ENCODE measurements at places on chromosomes 1 and 21. TPM values are rescaled to one million over a fixed set of nuclear protein-coding genes. Genes with fewer than 3 reads are reported as not detected.

KCNJ9 gene
- total RNA-seq, result 0.09 TPM

DNA sequence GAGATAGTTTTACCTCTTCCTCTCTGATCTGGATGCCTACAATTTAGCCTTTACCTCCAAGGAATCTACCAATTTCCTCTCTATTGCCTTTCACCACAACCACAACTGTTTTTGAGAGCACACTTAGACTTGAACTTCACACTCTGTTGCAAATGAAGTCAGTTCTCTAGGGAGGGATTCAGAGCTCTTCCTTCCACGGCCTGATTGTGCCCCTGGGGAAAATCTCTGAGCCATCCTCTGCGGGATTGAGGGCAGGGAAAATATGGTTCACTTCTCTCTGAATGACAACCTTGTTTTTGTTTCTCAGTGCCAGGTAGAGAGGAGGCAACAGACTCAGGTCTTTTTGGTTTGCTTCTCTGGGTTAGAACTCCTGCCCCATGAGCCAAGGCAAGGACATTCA, 35.4 kb upstream of the BCL10 start:
- DNase-seq, result no peak
- H3K27ac ChIP-seq, result no peak overlapping the region
- H3K4me3 ChIP-seq, result no peak overlapping the region
- H3K27me3 ChIP-seq, result no peaks in the 10 kb centered on the region

DNA sequence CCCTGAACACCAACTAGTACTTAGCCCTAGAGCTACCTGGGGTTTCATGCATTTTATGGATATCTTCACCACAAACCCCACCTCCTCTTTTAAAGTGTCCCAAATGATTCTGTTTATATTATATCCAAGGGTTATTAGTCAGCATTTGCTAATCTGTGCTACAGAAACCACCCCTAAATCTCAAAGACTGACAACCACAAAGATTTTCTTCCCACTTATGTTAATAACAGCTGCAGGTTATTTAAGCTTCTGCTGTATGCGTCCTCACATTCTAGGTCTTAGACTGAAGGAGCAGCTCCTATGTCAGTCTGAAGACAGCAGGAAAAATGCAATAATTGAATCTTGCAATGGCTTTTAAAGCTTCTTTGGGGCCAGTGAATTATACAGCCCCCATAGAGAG, 11.2 kb upstream of the PHC2 start:
- no peak overlapping the region for H3K27ac ChIP-seq
- no peaks in the 10 kb centered on the region for H3K36me3 ChIP-seq
- no peak for DNase-seq
- H3K4me3 ChIP-seq, result no peak overlapping the region
- peaks cover 21% of the 10 kb centered on the region for H3K4me1 ChIP-seq

GRCh38 chr1:215835951-215836350, 268.8 kb downstream of the KCTD3 start:
- H3K4me1 ChIP-seq, result no peaks in the 10 kb centered on the region
- no peak overlapping the region for H3K4me3 ChIP-seq
- no peak for DNase-seq
- H3K27ac ChIP-seq, result no peak overlapping the region
- H3K36me3 ChIP-seq, result no peaks in the 10 kb centered on the region

ADORA1 gene
- 2.0 TPM for total RNA-seq

GRCh38 chr1:14549897-14550620, 48.4 kb upstream of the KAZN start:
- DNase-seq, result no peak
- no peak overlapping the region for H3K27ac ChIP-seq
- H3K4me1 ChIP-seq, result no peaks in the 10 kb centered on the region

DNA sequence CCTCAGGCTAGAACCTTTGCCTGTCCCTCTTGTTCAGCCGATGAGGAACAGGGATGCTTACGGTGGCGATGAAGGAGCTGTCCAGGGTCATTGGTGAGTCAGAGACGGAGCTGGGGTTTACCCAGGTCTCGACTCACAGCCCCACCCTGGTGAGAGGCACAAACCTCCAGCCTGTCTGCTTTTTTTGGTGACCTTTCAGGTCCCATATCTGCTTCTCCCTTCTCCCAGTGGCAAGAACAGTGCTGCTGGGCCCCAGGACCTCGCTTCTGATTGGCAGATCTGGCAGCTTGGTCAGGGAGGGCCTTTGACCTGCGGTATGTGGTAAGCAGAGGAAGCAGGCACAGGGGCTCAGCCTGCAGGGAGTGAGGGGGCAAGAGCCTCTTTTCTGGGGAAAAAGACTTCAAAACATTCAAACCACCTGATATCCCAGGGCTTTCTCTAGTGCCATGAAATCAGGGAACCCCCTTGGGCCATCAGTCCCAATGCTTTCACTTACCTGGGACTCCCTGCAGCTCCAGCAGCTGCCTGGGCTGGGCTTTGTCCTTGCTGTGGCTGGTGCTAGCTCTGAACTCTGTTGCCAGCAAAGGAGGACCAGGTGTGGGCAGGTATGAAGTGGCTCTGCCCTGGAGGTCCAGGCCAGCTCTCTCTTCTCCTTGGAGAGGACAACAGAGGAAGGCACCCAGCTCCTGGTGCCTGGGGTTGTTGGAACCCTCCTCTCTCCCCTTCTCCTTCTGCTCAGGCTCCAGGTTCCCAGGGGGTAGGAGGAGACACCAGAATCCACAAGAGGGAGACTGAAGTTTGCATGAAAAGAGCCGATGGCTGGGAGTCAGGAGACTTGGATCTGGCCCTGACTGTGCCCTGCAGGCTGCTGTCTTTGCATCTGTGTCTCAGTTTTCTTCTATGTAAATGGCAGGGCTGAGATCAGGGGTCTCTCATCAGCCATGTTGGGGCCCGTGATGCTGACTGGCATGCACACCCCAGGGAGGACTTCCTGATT, 41.4 kb downstream of the TRIM62 start:
- peaks cover 14% of the 10 kb centered on the region for H3K4me1 ChIP-seq
- H3K27ac ChIP-seq, result no peak overlapping the region
- no peaks in the 10 kb centered on the region for H3K27me3 ChIP-seq
- H3K4me3 ChIP-seq, result no peak overlapping the region
- no peak for DNase-seq

- H3K27me3 ChIP-seq, result no peaks in the 10 kb centered on the region
- H3K4me1 ChIP-seq, result no peaks in the 10 kb centered on the region
- H3K4me3 ChIP-seq, result no peak overlapping the region
- H3K36me3 ChIP-seq, result no peaks in the 10 kb centered on the region
Observed at GRCh38 chr21:25350056-25350455, 257.2 kb downstream of the MRPL39 start.

GRCh38 chr1:18929686-18930085, 26.8 kb downstream of the IFFO2 start:
- DNase-seq, result no peak
- H3K4me1 ChIP-seq, result peaks cover 38% of the 10 kb centered on the region
- H3K36me3 ChIP-seq, result no peaks in the 10 kb centered on the region
- peaks cover 2% of the 10 kb centered on the region for H3K27me3 ChIP-seq
- no peak overlapping the region for H3K27ac ChIP-seq

DNA sequence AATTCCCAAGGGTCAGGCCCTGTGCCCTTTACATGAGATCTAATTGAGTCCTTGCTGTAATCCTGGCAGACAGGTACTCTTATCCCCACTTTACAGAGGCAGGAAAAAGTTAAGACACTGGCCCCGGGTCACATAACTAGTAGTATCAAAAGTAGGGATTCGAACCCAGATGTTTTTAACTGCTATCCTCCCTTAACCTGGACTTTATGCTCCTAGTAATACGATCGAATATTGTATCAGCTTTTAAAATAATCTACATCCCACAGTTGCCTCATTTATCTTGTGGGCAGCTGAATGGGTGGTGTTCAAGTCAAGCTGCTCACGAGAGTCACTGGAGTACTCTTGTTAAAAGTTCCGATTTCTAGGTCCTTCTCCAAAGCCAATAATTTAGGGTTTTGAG, 25.5 kb upstream of the TMEM51 start:
- H3K27ac ChIP-seq, result no peak overlapping the region
- H3K4me3 ChIP-seq, result no peak overlapping the region
- H3K27me3 ChIP-seq, result no peaks in the 10 kb centered on the region
- peaks cover 3% of the 10 kb centered on the region for H3K4me1 ChIP-seq
- no peak for DNase-seq

FNDC5 gene
- 155 TPM for total RNA-seq

GRCh38 chr1:43205671-43206070, 33.5 kb downstream of the CFAP57 start:
- no peaks in the 10 kb centered on the region for H3K36me3 ChIP-seq
- no peak overlapping the region for H3K4me3 ChIP-seq
- no peaks in the 10 kb centered on the region for H3K27me3 ChIP-seq
- peaks cover 29% of the 10 kb centered on the region for H3K4me1 ChIP-seq
- DNase-seq, result peak; percentile 15

DNA sequence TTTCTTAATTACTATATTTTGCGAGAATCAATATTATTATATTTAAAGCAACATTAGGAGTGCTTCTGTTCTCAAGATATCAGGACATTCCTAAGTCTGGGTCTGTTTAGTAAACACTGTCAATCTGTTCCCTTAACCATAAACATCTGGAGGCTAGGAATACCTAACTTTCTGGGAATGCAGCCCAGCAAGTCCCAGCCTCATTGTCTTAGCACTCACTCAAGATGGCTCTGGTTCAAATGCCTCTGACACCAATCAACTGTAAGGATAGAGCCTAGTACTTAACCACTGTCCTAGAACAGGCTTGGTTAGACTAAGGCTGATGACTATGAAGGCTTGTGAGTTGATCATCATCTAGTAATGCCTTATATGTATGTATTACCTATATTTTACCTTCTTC, 61.5 kb downstream of the TNN start:
- H3K4me3 ChIP-seq, result no peak overlapping the region
- peak; percentile 94 for DNase-seq
- H3K36me3 ChIP-seq, result no peaks in the 10 kb centered on the region
- no peaks in the 10 kb centered on the region for H3K27me3 ChIP-seq
- peaks cover 11% of the 10 kb centered on the region for H3K4me1 ChIP-seq

GRCh38 chr1:224333939-224334786, 4.2 kb upstream of the NVL start:
- H3K36me3 ChIP-seq, result no peaks in the 10 kb centered on the region
- DNase-seq, result no peak
- peaks cover 4% of the 10 kb centered on the region for H3K27me3 ChIP-seq

GRCh38 chr1:192802406-192802805, 6.4 kb upstream of the RGS2 start:
- no peaks in the 10 kb centered on the region for H3K27me3 ChIP-seq
- no peak overlapping the region for H3K4me3 ChIP-seq
- no peaks in the 10 kb centered on the region for H3K4me1 ChIP-seq
- H3K27ac ChIP-seq, result no peak overlapping the region
- no peak for DNase-seq

DNA sequence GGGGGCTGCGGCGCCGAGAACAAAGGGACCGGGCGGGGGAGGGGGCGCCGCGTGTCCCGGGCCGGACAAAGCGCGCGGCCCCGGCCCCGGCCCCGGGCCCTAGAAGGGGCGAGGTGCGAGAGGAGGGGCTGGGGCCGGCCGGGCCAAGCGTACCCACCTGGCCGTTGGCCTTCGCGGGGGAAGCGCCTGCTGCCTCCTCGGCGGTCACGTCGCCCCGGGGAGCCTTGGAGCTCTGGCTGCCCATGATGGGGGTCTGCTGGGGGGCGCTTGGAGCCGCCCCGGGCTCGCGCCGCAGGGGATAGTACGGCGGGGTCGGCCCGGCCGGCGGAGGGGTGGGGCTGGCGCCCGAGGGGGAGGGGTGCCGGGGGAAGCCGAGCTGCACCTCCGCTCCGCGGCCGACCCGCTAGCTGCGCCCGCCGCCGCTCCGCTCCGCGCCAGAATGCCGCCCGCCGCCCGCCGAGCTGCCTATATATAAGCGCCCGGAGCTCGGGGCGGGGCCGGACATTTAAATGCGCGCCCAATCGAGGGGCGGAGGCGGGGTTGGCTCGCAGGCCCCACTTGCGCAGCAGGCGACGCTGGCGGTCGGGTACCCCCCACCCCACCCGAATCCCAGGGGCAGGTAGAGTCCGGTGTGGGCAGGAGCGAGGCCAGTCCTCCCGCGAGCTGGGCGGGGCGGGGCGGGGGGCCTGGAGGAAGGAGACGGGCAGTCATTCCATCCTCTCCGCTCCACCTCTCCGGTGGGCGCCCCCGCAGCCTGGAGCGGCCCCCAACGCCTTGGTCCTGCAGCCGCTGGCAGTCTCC, at the start of gene MARCKSL1:
Gene MARCKSL1 (minus strand): TSS at position 444 of the 801 bp plus-strand sequence. CDS start 200 bp downstream, at position 244.
- H3K27me3 ChIP-seq, result no peaks in the 10 kb centered on the region
- peaks cover 30% of the 10 kb centered on the region for H3K36me3 ChIP-seq
- peak; percentile 89 for DNase-seq
- peak within 1 kb of the TSS; percentile 72 for H3K4me3 ChIP-seq
- H3K4me1 ChIP-seq, result peaks cover 55% of the 10 kb centered on the region
- peak within 1 kb of the TSS; percentile 47 for H3K27ac ChIP-seq

GRCh38 chr1:176765608-176766007, 302.6 kb downstream of the PAPPA2 start:
- H3K27me3 ChIP-seq, result no peaks in the 10 kb centered on the region
- no peaks in the 10 kb centered on the region for H3K4me1 ChIP-seq
- H3K4me3 ChIP-seq, result no peak overlapping the region
- DNase-seq, result no peak
- H3K36me3 ChIP-seq, result no peaks in the 10 kb centered on the region
- H3K27ac ChIP-seq, result no peak overlapping the region

Measured in muscle of leg (tissue), 16 donors.